ENCODE measurements at places on chromosomes 4 and X. TPM values are rescaled to one million over a fixed set of nuclear protein-coding genes. Genes with fewer than 3 reads are reported as not detected.

GRCh38 chr4:78585633-78586032 lies 34.1 kb downstream of the ANXA3 start:
- no peak for DNase-seq

SUPT20HL2 gene
- total RNA-seq = 0.14 TPM

DNA sequence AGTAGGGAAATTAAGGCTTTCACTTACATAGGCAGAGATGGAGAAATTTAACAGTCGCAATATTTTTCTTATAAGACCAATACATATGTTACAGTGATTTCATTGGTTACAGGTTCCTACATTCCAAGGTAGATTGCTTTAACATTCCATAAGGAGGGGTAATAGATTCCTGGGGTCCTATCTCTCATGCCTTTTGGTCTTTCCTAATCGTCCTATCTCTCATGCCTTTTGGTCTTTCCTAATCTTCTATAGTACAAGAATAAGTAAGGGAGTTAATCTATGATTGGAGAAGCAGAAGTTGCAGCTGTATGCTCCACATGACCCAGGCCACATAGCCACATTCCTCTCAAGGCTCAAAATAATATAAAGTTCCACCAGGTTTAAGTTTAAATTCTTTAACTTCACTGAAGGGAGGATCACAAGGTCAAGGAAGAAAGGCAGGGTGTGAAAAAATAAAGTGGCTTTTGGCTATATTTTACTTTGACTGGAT lies 285.0 kb upstream of the BOD1L1 start:
- DNase-seq = no peak

GRCh38 chr4:16809064-16809463 lies 89.4 kb downstream of the LDB2 start:
- DNase-seq = no peak

EDA gene
- total RNA-seq = 3.7 TPM

DNA sequence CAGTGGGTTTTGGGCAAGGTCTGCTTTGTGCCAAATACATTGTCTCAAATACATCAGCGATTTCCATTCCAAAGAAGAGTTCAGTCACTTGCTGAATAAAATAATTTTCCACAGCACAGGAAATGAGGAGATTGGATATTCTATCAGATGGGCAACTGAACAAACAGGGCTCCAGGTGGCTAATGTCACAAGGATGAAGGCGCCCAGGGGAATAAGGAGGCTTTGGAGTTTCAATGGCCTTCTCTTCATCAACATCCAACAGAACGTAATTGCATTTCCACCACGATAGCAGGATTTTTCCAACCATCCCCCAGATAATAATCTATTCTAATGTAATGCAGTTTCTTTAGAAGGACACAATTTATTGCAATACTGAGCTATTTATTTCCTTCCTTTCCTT lies 104.7 kb upstream of the KLHL13 start:
- DNase-seq = no peak

- DNase-seq = no peak
Observed at GRCh38 chr4:145839151-145839550, 99.5 kb downstream of the ZNF827 start.

GRCh38 chr4:93157986-93158385 lies 670.6 kb upstream of the ATOH1 start:
- no peak for DNase-seq

MAGEA12 gene
- total RNA-seq = not detected

CDKL5 gene
- 5.3 TPM for total RNA-seq

DNA sequence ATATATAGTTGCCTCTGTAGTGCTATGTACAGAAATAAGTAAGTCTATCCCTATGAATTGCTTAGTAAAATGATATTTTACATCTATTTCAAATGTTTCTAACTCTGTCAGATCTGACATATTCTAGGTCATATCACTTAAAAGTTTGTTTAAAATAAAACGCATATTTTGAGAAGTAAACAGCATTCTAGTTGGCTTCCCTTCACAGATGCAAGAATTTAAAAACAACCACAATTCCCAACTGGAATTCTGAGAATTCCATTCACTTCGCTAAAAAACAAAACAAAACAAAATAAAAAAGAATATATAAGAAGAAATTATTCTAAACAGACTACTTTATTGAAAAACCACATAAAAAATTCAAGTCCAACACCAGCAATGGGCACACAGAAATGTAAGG lies 126.0 kb downstream of the PPP3CA start:
- DNase-seq = no peak

ADGRG4 gene
- total RNA-seq = under 0.01 TPM

DNA sequence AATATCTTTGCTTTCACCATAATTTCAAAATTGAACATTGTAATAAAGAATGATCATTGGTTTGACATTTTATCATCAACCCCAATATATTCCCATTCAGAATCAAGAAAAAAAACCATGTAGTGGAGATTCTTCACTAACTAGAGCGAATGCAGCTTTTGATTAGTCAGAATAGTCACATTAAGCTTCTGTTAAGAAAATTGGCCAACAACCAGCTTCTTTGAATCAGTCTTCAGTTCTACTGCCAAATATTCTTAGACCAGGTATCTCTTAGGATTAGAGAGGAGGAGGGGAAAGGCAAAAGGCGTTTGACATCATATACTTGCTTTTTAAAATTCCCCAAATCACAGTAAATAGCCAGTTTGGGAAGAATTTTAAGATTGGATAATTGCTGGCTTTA lies 22.2 kb upstream of the TBC1D8B start:
- no peak for DNase-seq

- no peak for DNase-seq
Observed at GRCh38 chr4:14069886-14070285, 442.4 kb upstream of the BOD1L1 start.

SHOX gene
- not detected for total RNA-seq

DNA sequence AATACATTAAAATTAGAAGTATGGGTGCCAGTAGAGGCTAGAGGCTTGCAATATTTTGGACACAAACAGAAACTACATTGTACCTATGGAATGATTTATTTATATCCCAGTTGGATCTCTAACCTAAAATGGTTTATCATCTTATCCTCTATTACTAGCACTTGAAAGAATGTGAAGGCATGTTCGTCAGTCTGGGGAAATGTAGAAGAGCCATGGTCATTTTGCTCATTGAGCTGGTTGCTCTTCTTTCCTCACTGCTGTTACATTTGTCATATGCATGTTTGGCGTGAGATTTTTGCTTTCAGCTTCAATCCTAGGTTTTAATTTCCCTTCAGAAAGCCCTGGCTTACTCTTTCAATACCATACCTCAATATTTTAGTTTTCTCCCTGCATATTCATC lies 82.4 kb upstream of the MYOZ2 start:
- DNase-seq = no peak

CHRDL1 gene
- 192 TPM for total RNA-seq

GRCh38 chr4:165627548-165627947 lies 245.5 kb upstream of the TLL1 start:
- DNase-seq = no peak

- no peak for DNase-seq
Observed at GRCh38 chr4:109368661-109369060, 65.0 kb upstream of the SEC24B start.

HAND2 gene
- 183 TPM for total RNA-seq

CLIC2 gene
- total RNA-seq = 7.5 TPM

- DNase-seq = no peak
Observed at GRCh38 chr4:147678796-147679549, 5.0 kb downstream of the PRMT9 start.

PRRG3 gene
- 5.8 TPM for total RNA-seq

DNA sequence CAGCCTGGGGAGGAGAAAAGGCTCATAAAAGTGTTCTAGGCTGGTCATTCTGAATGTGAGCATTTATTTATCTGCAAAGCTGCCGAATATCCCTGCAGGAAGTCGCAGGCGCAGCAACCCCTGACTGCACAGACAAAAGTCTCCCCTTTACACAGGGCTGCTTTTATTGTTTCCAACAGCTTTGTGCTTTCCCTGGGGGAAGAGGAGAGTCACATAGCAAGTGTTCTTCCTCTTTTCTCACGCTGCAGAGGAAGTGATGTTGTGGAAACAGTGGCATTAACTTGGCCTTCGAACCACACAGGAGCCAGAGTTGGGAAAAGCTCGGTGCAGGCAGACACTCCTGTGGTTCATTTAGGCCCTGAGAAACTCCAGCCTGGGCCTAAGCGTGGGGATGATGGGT lies 81.5 kb upstream of the BCOR start:
- DNase-seq = no peak

GRCh38 chr4:14269824-14270223 lies 642.3 kb upstream of the BOD1L1 start:
- DNase-seq = no peak

NUDT11 gene
- 4.4 TPM for total RNA-seq

SLC4A4 gene
- 3.0 TPM for total RNA-seq

DNA sequence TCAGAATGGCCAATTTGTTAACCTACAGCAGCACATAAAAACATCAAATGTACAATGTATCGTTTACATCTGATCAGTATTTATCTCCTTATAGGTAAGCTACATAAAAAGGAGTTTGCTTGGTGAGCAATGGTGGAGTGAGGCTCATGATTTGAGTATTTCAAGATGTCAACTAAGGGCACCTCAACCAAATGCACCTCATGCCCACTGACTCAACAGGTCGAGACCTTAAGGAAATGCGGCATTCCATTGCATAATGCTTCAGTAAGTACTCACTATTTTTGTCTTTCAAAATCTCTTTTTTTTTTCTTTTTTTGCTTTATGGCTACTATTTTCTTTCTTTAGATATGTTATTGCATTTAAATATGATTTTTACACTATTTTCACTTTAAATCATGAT lies 181.0 kb upstream of the TLL1 start:
- DNase-seq = no peak

DNA sequence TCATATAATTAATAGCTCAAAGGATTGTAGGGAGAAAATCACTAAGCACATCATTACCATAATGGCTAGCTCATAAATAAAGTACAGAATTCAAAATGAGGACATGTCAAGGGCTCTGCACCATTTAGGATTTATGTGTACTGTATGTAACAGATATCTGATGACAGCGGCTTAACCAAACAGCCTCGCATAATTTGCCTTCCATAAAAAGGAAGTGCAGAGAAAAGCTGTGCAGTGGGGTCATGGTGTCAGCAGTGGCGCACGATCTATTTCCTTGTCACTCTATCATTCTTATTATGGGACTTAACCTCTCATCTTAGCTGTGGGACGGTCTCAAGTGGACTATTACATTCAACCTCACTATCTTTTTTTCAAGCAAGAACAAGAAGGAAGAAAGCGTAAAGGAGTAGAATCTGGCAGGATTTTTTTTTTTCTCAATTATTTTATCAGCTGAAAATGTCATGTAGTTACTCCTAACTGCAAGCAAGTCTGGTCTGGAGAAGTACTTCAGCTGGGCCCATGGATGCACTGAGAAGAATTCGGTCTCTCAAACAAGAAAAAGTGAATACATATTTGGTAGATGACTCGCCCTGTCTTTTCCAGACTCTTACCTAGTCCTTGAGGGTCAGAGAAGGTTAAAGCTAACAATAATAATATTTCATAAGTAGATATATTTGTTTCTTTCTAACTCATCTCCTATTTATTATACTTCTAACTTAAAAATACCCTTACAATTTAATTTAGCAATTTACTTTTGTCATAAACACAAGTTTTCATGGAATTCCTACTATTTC lies 94.6 kb downstream of the COX18 start:
- no peak for DNase-seq

PNMA3 gene
- 0.41 TPM for total RNA-seq

SPANXN3 gene
- not detected for total RNA-seq

TNIP3 gene
- not detected for total RNA-seq

GRCh38 chr4:161519611-161520010 lies 644.2 kb downstream of the FSTL5 start:
- DNase-seq = no peak

WDR44 gene
- 22.5 TPM for total RNA-seq

CTAG1B gene
- total RNA-seq = not detected

HMGN5 gene
- 7.7 TPM for total RNA-seq

ABCG2 gene
- total RNA-seq = 2.8 TPM

- DNase-seq = no peak
Observed at GRCh38 chr4:20281453-20281852, 29.7 kb downstream of the SLIT2 start.

DNA sequence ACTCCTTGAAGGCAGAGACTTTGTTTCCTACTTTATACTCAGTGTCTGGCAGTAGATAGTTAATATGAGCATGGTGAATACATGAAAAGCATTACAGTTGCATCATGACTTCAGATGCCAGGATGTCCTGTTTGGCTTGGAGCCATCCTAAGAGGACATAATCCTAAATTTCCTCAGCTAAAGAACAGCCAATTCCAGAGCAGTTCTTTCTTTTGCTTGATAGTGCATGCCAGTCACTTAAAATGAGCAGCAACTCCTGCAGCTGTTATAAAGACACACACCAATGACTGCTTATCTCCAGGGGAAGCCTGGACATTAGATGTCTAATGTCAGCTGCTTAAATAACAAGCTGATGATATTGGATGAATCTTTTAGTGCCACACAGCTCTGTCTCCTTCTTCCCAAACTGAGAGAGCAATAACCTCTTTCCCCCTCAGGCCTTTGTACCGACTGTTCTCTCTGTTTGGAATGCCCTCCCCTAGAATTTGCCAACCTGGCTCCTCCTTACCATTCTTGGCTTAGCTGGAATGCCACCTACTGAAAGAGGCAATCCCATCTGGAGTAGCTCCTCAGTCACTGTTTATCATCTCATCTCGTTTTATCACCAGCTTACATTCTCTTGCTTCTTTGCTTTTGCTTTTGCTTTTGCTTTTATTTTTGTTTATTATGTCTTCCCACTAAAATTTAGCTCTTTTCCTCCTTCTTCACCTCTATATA lies 100.8 kb upstream of the USP38 start:
- DNase-seq = no peak

DNA sequence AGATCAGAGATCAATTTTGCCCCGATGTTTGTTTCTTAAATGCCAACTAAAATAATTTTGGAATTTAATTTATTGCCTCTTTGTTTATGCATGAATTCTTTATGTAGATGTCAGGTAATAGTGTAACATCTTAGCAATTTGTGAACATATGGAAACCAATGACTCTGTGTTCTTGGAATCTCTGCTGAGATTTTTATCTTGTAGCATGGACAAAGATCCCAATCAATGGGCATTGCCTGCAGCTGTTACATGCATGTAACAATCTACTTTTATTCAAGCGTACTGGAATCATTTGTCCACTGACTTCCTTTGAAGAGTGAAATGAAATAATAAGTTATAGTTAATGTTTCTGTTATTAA lies 61.6 kb upstream of the ARSJ start:
- DNase-seq = no peak

DNA sequence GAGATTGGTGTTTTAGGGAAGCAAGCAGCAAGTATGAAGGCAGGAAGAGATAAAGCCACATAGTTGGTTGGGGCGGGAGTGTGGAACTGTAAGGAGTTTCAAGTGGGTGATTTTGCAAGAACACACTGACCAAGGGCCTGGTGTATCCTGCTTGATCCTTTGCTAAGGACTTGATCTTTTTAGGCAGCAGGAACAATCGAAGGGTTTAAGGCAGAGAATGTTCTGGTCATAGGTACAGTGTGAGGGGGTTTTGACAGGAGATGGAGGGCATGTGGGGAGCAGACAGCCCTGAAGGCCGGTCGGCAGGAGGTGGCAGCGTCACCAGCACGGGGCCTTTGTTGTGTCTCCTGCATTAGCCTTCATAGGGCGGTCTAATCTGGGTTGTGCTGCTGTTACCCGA lies 54.7 kb downstream of the FAM193A start:
- DNase-seq = no peak
